ENCODE measurements at places on chromosomes 12 and 14.

- no peak for DNase-seq
These were observed 5.5 kb upstream of the SCARB1 start for GRCh38 chr12:124869059-124869665.

DNA sequence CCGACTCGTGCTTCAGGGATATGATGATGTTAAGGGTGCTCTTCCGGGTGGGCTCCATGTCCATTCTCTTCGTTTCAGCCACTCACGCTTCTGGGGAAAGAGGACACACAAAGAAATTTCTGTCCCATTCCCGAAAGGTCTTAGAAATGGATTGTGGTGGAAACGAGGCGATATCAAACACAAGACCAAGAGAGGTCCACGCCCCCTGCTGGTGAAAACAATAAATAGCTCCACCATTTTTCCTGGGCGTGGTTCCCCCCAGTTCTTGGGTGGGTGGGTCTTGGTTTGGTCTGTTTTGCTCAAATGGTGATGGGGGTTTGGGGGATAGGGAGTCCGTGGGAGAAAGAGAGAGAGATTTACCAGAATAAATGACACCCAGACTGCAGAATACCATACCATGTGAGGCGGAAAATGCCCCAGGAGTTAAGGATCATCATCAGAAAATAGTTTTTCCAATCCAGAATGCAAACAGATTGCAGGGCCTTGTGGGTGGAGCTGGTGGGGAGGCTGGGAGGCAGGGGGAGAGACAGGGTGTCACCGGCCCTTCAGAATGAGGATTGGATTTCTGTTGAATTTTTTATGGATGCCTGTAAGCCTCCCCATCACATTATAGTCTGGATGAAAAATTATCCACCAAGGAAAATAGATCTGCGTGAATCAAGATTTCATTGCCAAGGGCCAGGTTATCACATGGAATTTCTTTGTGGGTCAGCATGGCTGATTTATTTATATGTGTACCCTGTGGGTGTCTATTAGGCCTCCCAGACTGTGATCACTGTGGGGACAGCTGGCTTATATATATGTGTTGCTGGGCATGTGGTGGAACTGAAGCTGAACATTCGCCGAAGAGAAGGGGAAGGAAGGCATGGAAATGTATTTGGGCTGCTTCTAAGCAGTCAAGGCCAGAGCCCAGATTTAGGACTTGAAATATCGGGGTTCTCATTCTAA, 55.8 kb downstream of the SRRM4 start:
- DNase-seq = no peak

GRCh38 chr12:120639771-120640721, at the start of gene CABP1:
CABP1 (plus strand) TSS chr12:120640626; CDS start chr12:120640686, 60 bp downstream.
- DNase-seq = peak; percentile 32

DNA sequence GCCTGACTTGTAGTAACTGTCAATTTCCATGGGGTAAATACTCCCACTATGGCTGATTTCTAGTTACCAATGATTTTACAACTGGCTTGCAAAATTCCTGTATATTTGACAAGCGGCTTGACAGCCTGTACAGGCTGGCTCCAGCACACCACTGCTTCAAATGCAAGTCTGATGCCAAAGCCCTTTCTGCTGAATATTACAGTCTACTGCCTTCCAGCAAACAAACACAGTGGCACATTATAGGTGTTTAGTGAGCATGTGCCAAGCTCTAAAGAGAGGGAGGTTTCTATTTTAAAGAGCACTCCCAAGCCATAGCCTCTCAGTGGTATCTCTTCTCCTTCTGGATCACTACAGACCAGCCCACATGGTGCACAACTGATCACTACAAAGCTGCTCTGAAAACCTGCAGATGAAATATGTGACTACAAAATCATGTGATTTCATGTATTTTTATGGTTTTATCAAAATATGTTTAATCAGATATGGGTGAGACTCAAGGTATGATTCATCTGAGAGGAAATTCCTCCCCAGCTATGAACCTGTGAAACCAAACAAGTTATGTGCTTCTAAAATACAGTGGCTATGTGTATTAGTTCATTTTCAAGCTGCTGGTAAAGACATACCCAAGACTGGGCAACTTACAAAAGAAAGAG, 101.5 kb downstream of the RPAP3 start:
- DNase-seq = no peak

- no peak for DNase-seq
These were observed 6.0 kb upstream of the LRP6 start for GRCh38 chr12:12272869-12273268.

DNA sequence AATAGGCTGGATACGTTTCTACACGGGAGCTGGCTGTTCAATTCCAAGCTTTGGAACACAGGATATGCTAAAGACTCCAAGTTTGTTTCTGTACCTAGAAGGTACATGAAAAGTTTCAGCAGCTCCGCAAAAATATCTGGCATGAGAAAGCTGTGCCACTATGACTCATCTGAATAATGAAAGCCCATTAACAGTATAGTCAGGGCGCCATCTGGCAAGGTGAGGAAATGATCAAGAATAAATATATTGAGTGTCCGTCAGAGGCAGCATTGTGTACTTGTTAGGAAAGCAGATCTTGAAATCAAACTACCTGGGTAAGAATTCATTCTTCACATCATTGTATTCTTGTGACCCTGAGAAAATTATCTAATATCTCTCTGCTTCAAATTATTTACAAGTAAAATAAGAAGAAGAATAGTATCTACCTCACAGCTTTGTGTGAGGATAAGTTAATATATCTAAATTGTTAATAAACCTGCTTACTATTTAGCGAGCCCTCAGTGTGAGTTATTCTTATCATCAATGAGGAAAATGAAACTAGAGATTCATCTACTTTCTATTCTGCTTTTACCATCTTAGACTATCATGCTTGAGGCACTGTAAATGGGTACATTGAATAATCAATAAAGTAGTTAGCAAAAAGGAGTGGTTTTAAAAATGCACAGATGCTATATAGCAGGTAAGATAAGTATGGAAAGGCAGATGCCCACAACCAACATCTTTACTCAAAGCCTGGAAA, 53.5 kb downstream of the FSCB start:
- DNase-seq = no peak

- no peak for DNase-seq
These were observed 334.1 kb upstream of the RGS6 start for GRCh38 chr14:71597955-71598660.

DNA sequence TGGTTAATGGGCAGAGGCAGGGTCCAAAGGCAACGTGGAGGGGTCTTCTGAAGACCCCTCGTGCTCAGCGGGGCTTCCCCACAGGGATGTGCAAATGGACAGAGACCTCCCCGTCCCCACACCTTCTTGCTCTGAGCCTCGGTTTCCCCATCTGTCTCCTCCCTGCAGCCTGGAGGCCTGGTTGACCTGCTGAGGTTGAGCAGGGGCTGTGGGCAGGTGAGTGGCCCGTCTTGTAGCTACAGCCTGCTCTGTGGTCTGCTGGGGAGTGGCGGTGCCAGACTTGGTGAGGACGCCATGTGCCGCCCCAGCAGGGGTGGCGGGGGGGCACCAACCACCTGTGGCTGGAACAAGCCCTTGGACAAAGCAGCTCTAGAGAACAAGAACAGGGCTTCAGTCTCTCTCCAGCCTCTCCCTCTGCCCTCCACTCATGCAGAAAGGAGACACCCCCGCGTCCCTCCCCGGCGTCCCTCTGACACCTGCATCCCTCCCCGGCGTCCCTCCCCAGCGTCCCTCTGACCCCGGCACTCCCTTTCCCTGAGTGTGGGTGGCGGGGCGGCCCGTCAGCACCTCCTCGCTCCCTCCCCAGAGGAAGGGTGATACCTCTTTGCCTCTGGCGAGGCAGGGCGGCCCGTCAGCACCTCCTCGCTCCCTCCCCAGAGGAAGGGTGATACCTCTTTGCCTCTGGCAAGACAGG, 83.7 kb downstream of the NOC4L start:
- no peak for DNase-seq

GRCh38 chr12:88985631-88986030, 366.7 kb downstream of the DUSP6 start:
- DNase-seq = no peak

GRCh38 chr12:85484387-85484786, 204.4 kb downstream of the ALX1 start:
- no peak for DNase-seq

DNA sequence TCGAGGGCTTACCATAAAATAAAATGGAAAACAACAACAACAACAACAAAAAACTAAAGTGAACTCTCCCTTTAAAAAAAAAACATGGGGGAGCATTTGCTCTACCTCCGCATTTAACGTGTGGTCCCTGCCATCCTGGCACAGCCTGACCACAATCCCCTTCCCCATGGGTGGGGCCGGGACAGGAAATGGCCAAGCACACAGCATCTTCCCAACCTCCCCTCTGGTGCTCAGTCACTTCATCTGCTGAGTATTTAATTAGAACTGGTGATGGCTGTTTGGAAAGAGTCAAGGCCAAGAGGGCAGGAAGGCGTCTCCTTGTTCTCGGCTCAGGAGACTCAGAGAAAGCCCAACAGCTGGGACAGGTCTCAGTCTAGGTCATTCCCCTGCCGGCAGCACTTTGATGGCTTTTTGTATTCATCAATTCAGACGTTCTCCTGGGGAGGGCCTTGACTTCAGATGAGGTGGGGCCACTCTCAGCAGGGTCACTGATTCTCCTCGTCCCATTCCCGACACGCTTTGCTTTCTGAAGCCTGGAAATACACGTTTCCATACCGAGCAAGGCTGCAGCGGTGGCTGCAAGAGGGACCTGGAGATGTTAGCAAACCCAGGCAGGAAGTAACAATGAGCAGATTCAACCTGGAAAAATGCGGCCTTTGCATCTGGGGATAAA, 44.4 kb downstream of the ANO2 start:
- no peak for DNase-seq

GRCh38 chr12:132572106-132572505, 38.3 kb downstream of the LRCOL1 start:
- DNase-seq = no peak

- DNase-seq = no peak
These were observed 138.4 kb downstream of the GLT1D1 start for GRCh38 chr12:128991716-128992115.

DNA sequence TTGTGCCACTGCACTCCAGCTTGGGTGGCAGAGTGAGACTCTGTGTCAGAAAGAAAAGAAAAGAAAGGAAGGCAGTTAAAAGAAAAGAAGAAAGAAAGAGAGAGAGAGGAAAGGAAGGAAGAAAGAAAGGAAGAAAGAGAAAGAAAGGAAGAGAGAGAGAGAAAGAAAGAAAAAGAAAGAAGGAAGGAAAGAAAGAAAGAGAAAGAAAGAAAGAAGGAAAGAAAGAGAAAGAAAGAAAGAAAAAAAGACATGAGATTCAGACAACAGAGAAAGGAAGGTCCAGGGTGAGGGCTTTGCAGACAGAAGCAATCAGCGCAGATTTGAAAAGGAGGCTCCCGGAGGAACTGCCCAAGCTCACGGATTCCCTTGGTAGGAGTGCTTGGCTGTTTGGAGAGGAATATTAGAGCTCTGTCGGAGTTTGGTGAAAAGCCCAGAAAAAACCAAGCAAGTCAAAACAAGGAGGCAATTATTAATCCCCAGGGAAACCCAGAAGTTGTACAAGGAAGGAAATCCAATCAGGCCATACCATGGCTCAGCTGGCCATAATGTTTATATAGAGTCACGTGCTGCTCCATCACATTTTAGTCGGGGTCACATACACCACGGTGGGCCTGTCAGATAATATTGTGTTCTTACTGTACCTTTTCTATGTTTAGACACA, 11.6 kb upstream of the CCDC85C start:
- DNase-seq = no peak

DNA sequence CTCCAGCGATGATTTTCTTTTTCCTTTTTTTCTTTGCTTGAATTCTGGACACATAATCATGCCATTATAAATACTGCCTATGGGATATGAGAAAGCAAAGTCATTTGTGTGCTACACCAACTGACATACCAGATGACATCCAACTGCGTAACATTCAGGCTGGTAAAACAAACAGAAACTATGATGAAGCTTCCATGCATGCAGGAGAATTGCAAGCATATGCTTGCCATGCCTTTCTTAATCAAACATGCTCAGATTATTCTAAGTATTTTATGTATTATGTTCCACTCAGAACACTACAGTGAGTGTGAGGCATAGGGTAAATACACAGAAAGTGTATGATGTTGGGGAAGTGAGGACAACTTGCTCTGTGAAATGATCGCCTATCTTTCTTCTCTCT, 97.4 kb downstream of the C12orf50 start:
- no peak for DNase-seq

GRCh38 chr12:57522887-57523705, 472 bp downstream of the MBD6 start:
- DNase-seq = peak; percentile 24

GRCh38 chr14:33676135-33676566, 274.7 kb downstream of the EGLN3 start:
- no peak for DNase-seq

DNA sequence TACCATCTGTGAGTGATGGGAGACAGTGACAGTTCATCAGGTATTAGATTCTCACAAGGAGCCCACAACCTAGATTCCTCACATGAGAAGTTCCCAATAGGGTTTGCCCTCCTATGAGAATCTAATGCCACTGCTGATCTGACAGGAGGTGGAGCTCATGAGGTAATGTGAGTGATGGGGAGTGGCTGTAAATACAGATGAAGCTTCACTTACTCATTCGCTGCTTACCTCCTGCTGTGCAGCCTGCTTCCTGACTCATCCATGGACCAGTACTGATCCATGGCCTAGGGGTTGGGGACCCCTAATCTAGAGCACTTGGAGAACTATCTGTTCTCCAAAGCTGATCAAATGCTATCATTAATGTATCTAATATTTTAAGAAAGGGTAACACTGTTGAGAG, 17.7 kb downstream of the CLEC2D start:
- no peak for DNase-seq

DNA sequence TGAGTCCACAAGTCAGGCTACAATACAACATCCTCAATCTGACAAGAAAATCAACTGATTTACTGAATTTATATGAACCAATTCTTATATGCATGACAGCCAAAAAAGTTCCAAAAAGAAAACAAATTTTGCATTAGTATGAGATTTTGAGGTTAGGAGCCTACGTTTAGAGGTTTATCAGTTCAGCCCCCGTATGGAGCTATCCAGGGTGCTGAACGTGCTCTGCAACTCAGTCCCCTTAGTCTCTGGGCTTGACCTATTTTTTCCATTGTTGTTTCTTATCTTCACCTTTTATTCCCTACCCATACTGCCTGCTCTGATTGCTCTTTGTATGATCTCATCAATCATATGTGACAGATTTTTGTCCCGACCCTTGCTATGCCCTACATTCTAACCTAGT, 693.0 kb downstream of the NRXN3 start:
- no peak for DNase-seq

GRCh38 chr14:63874223-63874622, 21.4 kb downstream of the SYNE2 start:
- no peak for DNase-seq

- no peak for DNase-seq
These were observed 62.9 kb downstream of the EPS8 start for GRCh38 chr12:15726027-15726877.
